ENCODE measurements at places on chromosomes 5 and 9.

DNA sequence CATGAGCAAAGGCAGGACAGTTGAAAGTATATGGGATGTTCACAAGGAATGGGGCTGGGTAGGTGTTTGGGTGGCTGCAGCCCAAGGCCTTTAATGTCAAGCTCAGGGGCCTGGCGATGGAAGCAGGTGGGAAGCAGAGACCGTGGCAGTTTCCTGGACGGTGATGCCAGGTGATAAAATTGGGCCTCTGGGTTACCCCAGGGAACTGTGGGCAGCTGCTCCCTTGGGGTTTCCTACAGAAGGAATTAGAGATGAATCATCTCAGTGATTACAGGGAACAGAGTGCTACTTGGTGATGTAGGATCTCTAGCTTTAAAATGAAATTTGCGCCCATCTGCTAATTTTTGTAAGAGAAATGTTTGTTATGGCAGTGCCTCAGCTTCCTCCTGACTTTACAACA lies 39.2 kb downstream of the TSTD2 start:
- no peak for DNase-seq

- no peak for DNase-seq
Measured at GRCh38 chr9:112556497-112557442, 70.1 kb downstream of the KIAA1958 start.

DNA sequence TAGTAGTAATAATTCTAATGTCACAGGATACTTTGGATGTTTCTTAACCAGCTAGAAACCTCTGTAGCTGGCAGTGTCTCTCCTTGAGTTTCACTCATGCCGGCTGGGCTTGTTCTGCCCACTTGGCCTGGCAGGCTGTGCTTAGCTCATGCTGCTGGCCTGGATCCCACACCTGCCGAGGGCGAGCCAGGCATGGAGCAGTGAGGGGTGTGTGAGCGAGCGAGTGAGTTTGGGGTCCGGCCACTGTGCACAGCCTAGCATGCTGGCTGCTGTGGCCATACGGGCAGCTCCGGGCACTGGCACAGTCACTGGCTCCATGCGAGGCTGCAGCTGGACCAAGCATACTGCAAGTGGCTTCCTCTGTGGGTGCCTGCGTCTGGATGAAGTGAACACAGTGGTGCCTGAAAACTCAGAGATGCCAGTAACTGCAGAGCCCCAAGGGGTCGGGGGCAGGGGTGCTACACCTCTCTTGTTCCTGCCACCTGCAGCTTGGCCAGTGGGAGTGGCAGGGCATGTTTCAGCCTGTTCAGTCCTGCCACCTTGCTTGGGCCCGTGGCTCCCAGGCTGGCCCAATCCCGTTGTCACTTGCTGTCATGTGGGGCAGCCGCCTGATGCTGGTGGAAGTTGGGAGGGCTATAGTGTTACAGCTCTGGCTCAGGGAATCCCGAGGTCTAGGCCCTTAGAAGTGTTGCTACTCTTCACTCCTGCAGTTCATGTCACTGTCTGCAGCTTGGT lies 9.9 kb downstream of the FSD1L start:
- no peak for DNase-seq

GRCh38 chr9:21233258-21233657 lies 5.2 kb upstream of the IFNA17 start:
- no peak for DNase-seq

DNA sequence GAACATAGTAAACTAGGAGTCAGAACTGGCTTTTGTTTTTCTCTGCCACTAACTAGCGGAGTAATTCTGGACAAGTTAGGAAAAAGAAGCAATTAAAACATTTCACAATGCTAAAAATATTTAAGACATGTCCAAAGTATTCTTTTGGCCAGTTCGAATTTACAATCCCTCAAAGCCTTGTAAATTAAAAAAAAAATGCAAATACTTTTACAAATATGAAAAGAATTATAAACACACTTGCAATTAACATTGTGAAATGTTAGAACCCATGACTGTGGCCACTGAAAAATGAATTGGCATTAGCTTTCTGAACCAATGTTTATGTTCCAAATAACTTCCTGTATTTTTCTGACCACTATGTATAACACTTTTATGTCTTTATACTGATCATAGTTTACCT lies 2.2 kb downstream of the RAD1 start:
- no peak for DNase-seq

GRCh38 chr5:114237766-114238165 lies 124.1 kb upstream of the KCNN2 start:
- no peak for DNase-seq

DNA sequence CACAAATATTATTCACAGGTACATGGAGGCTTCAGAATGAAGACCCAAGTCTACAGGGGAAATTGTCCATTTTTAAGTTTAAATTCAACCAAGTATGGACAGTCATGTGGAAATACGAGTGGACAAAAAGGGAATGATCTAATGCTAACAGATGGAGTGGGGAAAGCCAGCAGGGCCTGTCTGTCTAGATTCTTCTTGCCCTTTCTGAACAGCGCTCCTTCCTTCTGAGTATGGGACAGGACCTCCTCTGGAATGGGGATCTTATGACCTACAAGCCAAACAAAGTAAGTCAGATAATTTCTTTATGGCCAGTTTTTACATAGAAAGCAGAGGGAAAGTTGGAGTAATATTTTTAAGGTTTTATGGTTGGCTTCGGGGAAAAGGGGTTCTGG lies 119.8 kb upstream of the NEK6 start:
- no peak for DNase-seq

DNA sequence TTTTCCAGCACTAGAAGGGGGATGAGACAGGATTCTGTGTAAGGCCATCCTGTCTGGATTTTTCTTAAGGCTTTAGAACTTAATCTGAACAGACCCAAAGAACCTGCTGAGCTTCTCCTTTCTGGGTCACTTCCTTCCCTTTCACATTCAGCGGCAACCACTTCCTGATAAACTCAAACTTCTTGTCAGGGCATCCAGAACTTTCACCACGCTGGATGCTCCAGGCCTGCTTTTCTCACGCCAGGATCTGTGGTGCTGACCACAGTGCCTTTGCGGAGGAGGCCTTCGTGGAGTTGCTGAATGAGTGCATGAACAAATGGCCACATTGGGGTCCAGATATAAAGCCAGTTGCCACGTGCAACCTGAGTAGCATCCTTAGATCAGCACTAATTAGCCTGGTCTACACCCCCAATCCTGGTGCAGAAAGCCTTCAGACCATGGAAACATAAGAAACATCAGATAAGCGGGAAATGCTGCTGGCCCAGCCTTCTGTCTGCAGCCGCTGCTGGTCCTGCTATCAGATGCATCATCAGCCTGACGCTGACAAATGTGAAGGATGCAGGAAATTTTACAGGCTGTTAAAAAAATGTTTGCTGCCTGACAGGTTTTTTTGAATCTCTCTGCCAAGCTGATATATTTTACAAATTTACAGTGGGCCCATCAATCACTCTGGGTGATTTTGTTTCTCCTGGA lies 75.3 kb upstream of the BARHL1 start:
- no peak for DNase-seq

- no peak for DNase-seq
Measured at GRCh38 chr5:83244516-83244915, 167.2 kb downstream of the XRCC4 start.

DNA sequence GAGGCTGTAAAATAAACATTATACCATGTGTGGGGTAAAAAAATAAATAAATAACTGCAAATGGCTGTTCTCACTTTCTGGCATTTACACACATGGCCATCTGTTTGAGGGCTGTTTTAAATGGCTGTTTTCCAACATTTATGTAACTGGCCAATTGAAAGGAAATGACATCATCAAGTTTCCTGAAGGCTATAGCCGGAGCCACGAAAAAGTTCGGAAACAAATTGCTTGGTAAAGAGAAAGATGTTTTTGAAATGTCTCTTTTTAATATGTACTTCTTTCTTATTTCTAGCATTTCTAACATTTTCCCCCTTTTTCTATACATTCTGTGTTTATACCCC lies 95.4 kb upstream of the DAB2 start:
- no peak for DNase-seq

DNA sequence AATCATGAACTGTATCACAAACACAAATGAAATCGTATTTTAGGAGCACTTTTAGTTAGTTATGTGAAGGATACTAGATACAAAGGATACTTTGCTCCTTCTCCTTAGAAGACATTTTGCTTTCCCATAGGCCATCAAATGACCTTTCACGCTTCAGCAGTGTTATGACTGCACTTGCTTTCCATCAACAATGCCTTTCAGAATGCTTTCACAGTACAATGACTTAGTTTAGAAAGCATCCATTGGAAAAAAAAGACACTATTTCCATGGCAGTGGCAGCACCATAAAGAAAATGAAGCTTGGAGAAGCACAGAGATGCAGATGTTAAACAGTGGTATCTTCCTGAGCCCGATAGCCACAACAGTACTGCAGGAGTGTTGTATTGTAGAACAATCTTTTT lies 203.9 kb downstream of the PCSK1 start:
- DNase-seq, result no peak

DNA sequence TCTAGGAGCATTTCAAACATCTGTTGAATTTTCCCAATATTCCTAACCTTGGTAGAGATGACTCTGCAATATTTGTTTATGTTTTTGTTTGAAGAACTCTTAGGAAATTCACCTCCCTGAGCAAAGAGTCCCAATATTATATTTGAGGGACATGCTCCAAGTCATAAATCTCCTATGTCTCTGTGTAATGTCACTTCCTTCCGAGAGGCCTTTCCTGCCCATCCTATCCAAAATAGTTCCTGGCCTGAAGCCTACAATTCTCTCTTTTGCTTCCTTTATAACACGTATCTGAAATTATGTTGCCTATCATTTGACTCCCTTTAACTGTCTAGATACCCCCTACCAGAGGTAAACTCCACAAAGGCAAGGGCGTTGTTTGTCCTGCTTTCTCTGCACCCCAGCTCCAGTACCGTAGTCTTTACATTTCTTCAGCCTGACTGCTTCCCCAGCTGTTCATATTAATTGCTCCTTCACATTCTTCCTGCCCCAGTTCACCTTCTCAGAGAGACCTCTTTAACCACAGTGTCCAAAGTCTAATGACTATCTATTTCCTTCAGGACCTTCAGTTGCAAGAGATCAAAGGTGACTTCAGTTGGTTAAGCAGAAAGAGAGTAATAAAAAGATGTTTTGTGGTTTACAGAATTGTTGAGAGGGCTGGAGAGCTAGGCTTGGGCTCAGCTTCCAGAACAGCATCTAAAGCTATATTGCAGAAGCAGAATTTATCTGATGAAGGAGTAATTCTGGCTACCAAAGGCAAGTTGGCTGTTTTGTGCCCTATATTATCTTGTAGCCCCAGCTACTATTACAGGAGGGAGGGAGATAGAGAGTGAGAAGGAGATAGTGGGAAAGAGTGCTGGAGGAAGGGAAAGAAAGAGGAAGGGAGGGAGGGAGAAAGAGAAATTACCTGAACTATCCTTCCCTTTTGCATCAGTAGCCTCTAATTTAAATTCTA lies 109.3 kb upstream of the TMEM161B start:
- no peak for DNase-seq

- no peak for DNase-seq
Measured at GRCh38 chr9:137308057-137308619, 6.1 kb upstream of the NRARP start.

DNA sequence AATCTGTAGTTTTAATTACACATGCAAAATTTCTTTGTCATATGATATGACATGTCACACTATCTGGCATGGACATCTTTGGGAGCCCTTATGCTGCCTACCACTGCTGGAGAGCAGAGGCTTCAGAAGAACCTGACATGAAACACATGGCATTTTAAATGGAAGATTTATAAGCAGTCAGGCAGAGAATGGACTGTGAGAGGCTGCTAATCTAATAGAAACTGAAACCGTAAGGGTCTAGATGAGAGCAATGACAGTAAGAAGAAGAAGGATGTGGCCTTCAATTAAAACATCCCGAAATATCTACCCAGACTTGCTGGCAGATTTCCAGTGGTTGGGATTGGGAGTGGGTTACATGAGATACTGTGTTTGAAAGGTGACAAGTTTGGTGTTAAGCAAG lies 149.8 kb downstream of the MACIR start:
- no peak for DNase-seq

- no peak for DNase-seq
Measured at GRCh38 chr5:133225671-133226152, 173.9 kb downstream of the HSPA4 start.

- no peak for DNase-seq
Measured at GRCh38 chr9:93041108-93041802, 17.2 kb upstream of the SUSD3 start.

GRCh38 chr5:149439899-149440542 lies 60.9 kb upstream of the IL17B start:
- DNase-seq, result no peak

DNA sequence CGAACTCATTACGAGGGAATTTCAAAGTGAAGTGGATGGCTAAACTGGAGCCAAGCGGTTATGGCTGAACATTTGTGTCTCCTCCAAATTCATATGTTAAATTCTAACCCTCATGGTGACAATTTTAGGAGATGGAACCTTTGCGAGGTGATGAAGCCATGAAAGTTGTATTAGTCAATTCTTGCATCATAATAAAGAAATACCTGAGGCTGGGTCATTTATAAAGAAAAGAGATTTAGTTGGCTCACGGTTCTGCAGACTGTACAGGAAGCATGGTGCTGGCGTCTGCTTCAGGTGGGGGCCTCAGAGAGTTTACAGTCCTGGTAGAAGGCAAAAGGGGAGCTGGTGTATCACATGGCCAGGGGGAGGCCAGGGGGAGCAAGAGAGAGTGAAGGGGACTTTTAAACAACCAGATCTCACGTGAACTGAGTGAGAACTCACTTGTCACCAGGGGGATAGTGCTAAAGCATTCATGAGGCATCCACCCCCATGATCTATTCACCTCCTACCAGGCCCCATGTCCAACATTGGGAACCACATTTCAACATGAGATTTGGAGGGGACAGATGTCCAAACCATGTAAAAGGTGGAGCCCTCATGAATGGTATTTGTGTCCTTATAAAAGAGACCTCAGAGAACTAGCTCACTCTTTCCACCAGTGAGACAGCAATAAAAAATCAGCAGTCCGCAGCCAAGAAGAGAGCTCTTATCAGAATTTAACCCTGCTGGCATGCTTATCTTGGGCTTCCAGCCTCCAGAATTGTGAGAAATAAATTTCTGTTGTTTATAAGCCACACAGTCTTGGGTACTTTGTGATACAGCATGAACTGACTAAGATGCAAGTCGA lies 143.4 kb downstream of the MTRR start:
- DNase-seq, result no peak

DNA sequence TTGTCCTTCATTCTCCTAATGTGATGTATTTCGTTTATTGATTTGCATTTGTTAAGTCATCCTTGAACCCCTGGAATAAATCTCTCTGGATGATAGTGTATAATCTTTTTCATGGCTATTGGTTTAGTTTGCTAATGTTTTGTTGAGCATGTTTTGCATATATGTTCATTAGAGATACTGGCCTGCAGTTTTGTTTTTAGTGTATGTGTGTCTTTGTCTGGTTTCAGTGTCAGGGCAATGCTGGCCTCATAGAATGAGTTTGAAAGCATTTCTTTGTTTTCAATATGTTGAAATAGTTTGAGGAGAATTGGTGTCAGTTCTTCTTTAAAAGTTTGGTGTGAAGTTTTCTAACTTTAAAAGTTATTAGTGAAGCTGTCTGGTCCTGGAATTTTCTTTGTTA lies 149.6 kb upstream of the ATP10B start:
- no peak for DNase-seq

GRCh38 chr5:2695200-2695891 lies 56.1 kb downstream of the IRX2 start:
- no peak for DNase-seq

GRCh38 chr5:155799308-155799707 lies 527.7 kb upstream of the SGCD start:
- DNase-seq, result no peak

GRCh38 chr5:73311291-73312110 lies 137.1 kb downstream of the FOXD1 start:
- DNase-seq, result no peak

- DNase-seq, result no peak
Measured at GRCh38 chr9:92510747-92511146, 25.0 kb downstream of the ECM2 start.

- DNase-seq, result no peak
Measured at GRCh38 chr5:174610968-174611367, 113.4 kb upstream of the MSX2 start.

Data from GM19239 (cell line).